ENCODE measurements at places on chromosomes 13 and 19.

DNA sequence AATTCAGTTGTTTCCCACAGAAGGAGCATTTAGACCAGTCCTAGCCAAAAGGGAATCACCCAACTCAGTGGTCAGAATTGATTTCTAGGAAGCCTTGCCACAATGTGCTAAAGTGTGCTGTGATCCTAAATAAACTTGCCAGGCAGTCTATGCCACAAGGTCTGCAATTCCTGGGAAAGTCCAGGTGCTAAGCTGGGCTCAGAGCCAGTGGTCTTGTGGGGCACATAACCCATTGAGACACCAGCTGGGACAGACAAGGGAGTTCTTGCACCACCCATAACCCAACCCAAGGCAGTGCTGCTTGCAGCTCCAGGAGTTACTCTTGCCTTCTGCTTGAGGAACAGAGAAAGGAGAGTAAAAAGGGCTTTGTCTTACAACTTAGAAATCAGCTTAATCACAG, 489.5 kb upstream of the SPRY2 start:
- no peaks in the 10 kb centered on the region for H3K4me1 ChIP-seq
- no peaks in the 10 kb centered on the region for H3K36me3 ChIP-seq
- no peak for DNase-seq
- no peaks in the 10 kb centered on the region for H3K27me3 ChIP-seq
- no peak overlapping the region for H3K4me3 ChIP-seq

GRCh38 chr19:38583219-38583984, 34.4 kb downstream of the MAP4K1 start:
- no peaks in the 10 kb centered on the region for H3K36me3 ChIP-seq
- no peak overlapping the region for H3K27ac ChIP-seq
- no peaks in the 10 kb centered on the region for H3K4me1 ChIP-seq
- no peak for DNase-seq

DNA sequence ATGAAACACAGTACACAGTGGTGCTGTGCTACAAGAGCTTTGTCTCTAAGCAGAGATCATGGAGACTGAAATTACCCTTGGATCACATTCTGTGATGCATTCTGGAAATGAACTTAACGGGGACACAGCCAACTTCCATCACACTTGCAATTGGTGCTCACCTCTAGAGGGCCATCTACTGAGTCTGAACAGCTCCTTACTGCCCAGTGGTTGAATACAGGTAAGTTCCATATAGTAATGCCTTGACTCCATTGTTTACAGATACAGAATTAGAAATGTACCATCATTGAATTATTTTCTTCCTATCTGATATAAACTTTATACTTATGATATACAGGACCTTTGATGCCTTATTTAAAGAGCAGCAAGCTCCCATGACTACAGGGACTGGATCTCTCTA, 686.4 kb downstream of the PCDH9 start:
- DNase-seq, result no peak
- H3K27ac ChIP-seq, result no peak overlapping the region
- no peak overlapping the region for H3K4me3 ChIP-seq
- H3K27me3 ChIP-seq, result no peaks in the 10 kb centered on the region
- H3K36me3 ChIP-seq, result no peaks in the 10 kb centered on the region

- H3K27me3 ChIP-seq, result no peaks in the 10 kb centered on the region
- H3K27ac ChIP-seq, result no peak overlapping the region
- peaks cover 20% of the 10 kb centered on the region for H3K36me3 ChIP-seq
Measured at GRCh38 chr19:7900931-7901330, 2.7 kb upstream of the MAP2K7 start.

DNA sequence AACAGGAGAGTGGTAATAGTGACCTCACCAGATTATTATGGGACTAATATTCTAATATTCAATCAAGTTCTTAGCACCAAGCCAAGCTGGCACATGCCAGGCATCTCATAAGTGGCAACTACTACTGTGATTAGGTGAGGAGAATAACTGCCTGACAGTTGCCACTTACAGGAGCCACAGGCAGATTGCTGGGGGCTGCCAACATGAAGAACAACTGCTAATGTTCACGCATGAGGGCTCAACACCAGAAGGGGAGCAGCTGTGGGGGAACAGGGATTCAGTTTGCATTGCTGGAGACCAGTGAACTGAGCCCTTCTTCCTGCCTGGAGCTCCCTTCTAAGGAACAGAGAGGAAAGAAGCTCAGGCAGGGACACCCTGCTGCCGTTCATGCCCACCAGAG, 504.5 kb downstream of the FOXO1 start:
- H3K27ac ChIP-seq, result no peak overlapping the region
- DNase-seq, result no peak
- no peaks in the 10 kb centered on the region for H3K27me3 ChIP-seq

- H3K4me3 ChIP-seq, result no peak overlapping the region
- H3K27ac ChIP-seq, result no peak overlapping the region
- no peaks in the 10 kb centered on the region for H3K4me1 ChIP-seq
- DNase-seq, result no peak
- H3K27me3 ChIP-seq, result peaks cover 12% of the 10 kb centered on the region
- H3K36me3 ChIP-seq, result no peaks in the 10 kb centered on the region
Measured at GRCh38 chr19:41554907-41555306, 21.1 kb upstream of the CEACAM21 start.

DNA sequence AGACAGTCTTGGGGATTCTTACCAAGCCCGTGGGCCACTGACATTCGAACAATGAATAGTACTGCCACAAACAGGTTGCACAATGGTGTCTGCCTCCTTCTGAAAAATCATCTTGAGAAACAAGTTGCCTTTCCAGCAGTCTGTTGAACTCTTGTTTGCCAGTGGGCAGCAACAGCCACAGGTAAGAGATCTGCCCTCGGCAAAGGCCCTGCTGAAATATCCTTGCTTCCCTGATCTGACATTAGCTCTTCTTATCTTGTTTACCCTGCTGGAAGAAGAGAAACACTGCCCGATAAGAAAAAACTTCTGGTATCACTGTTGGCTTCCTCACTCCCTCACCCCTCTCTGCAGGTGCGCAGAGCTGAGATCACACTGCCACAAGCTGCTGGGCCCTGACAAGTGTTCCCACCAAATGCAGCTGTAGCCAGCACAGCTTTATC, 2.0 kb downstream of the DOCK9 start:
- H3K27ac ChIP-seq, result no peak overlapping the region
- no peak overlapping the region for H3K4me3 ChIP-seq
- no peaks in the 10 kb centered on the region for H3K36me3 ChIP-seq
- H3K27me3 ChIP-seq, result no peaks in the 10 kb centered on the region
- H3K4me1 ChIP-seq, result peaks cover 9% of the 10 kb centered on the region

DNA sequence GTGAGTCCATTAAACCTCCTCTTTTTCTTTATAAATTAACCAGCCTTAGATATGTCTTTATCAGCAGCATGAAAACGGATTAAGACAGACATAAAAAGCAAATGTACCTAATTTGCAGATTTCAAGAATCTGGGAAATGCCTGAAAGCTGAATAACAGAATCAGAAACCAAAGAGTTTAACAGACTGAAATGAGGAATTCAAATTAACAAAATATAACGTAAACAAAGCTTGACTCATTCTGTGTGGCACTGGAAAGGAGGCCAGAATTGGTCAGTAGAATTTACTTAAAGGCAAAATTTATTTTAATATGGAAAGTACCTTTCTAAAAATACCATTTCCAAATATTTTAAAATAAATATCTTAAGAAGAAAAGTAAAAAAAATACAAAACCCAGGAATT, 540.6 kb upstream of the HTR2A start:
- H3K4me3 ChIP-seq, result no peak overlapping the region
- H3K4me1 ChIP-seq, result peaks cover 4% of the 10 kb centered on the region
- H3K27me3 ChIP-seq, result no peaks in the 10 kb centered on the region

DNA sequence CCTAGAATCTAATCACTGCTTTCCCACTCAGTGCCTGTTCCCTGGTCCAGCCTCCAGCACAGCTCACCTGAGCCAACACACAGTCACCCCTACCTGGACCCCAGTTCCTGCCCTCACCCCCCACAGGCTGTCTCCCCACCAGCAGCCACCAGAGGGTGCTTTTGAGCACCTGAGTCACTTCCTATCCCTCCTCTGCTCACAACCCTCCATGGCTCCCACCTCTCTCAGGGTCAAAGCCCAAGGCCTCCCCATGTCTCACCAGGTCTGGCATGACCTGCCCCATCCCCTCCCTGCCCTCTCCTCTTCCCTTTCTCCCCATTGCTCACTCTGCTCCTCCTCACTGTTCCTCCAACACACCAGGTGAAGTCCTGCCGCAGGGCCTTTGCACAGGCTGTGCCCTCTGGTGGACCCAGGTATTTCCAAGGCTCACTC, 7.1 kb upstream of the DPP9 start:
- no peak overlapping the region for H3K27ac ChIP-seq
- no peak for DNase-seq
- no peak overlapping the region for H3K4me3 ChIP-seq
- H3K4me1 ChIP-seq, result peaks cover 2% of the 10 kb centered on the region
- peaks cover 4% of the 10 kb centered on the region for H3K27me3 ChIP-seq
- no peaks in the 10 kb centered on the region for H3K36me3 ChIP-seq

Data from IMR-90 (cell line).